ENCODE measurements at places on chromosomes 11 and 22.

- no peak for DNase-seq
Observed at GRCh38 chr11:77252555-77253270, 48.8 kb downstream of the GDPD4 start.

GRCh38 chr11:94134651-94135512 is 6.2 kb downstream of the PANX1 start:
- no peak for DNase-seq

GRCh38 chr11:102194990-102195389 is 84.7 kb downstream of the YAP1 start:
- no peak for DNase-seq

GRCh38 chr11:78370406-78371172 is 47.0 kb downstream of the GAB2 start:
- DNase-seq = no peak

- no peak for DNase-seq
Observed at GRCh38 chr11:27052668-27053067, 12.1 kb downstream of the BBOX1 start.

DNA sequence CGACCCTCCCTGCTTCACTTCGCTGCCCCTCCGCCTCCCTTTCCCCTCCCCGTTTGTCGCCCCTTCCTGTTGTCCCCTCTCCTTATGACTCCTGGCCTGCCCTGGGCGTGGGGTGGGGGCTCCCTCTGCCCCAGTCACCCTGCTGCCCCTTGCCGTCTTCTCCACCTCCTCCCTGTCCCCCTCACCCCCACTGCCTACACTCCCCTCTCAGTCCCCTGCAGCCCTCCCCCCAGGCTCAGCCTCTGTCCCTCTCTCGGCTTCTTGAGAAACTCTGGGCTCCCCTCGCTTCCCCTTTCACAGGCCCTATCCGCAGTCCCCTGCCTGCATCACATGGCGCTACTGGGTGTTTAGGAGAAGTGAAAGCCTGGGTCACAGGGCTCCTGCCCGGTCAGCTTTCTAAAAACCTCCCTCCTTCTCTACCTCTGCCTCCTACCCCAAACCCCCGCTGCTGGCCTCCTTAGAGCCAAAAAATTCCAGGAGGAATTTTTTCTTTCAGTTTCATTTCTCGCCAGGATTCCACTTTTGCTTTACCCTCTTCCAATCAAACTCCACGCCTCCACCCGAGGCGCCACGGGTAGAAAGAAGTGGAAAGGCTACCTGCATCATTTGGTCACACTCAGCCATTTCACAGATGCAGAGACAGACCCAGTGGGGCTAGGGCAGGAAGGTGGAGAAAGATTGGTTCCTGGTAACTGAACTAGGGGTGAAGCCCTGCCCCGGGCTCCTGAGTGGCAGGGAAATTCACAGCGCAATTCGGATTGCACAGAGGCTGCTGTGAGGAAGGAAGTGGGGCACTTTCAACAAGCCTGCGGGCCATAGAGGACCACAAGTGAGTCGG is at the start of gene SLC15A3:
TSS of gene SLC15A3 (minus strand) at position 273 of the 838 bp plus-strand sequence. CDS start 625 bp downstream, outside the sequence.
- DNase-seq = no peak

DNA sequence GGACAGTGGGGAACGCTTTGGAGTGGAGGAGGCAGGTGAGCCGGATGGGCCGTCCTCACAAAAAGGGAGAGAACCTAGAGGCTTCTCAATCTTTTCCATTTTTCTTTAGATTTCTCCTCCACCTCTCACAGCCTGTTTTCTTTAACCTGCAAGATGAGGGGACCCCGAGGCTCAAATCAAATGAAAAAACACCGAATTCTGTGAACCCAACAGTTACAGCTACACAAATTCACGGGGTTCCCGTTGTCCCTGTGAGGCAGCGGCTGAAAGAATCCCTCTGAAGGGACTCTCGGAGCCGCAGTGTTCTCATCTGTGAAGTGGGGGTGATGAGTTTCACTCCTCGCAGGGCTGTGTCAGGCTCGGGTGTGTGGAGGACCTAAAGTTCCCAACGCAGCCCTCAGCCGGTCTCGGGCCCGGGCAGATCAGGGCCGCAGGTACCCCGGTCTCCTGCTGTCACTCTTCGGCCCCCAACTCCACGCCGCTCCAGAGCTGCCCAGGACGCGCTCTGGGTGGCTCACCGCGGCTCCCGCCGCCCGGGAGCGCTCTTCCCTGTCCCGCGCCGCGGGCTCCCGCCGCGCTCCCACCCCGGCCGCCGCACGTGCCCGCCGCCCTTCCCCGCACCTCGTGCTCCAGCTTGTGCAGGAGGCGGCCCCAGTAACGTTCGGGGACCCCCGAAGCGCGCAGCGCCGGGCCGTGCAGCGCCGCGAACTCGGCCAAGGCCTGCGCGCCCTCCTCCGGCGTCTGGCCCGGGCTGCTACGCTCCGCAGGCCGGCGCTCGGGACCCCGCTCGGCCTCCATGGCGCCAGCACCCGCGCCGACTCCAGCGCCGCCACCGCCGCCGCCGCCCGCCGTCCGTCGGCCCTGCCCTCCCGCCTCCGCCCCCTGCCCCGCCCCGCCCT is at the start of gene TTLL12:
TSS of gene TTLL12 (minus strand) at position 863 of the 899 bp plus-strand sequence. CDS start at position 798, 65 bp downstream.
- peak; percentile 64 for DNase-seq

- no peak for DNase-seq
Observed at GRCh38 chr11:32779136-32779535, 15.3 kb downstream of the CCDC73 start.

DNA sequence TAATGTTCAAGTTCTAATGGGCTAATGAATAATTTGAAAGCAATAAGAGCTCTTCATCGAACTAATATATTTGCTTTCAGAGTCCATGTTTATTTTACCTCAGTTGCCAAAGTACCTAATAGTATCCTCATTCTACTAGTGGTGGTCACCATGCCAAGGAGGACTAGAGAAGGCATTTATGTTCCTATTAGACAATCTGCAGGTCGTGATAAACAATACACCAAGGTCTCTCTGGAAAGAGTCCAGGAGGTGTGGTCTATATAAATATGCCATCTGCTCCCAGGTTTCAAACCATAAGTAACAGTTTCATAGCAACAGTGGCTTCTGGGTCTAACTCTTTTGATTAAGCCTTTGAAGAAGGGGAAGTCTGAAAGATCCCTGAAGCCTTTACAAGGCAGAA is 42.9 kb downstream of the ARFGAP3 start:
- no peak for DNase-seq

DNA sequence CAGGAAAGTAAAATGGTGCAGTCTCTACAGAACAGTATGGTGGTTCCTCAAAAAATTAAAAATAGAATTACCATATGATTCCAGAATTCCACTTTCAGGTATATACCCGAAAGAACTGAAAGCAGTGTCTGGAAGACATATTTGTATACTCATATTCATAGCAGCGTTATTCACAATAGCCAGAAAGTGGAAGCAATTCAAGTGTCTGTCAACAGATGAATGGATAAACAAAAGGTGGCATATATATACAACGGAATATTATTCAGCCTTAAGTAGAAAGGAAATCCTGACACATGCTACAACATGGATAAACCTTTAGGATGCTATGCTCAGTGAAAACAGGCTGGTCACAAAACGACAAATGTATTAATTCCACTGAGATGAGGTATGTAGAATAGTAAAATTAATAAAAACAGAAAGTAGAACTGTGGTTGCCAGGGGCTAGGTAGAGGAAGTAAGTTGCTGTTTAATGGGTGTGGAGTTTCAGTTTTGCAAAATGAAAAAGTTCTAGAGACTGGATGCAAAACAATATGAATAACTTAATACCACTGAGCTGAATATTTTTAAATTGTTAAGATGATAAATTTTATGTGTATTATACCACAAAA is 14.5 kb downstream of the SAA1 start:
- no peak for DNase-seq

- DNase-seq = no peak
Observed at GRCh38 chr11:45692808-45693453, 27.5 kb upstream of the CHST1 start.

- no peak for DNase-seq
Observed at GRCh38 chr11:130544266-130544665, 95.8 kb downstream of the ADAMTS15 start.

DNA sequence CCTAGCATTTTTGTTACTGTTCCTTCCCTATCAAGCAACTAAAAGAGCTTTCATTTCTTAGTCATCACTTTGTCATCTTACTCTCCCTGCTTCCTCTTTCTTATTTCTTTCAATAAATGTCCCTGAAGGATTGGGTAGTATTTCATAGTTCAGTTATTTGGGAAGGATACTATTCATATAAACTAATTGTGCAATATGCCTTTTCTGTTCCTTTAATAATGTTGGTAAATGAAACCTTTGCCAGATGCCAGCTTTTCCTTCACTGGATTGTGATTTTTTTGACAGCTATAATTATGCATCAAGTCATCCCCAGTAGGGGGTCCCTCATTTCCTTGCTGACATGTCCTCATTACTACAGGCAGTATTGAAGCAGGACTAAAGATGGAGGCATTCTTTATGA is 101.7 kb downstream of the ATM start:
- no peak for DNase-seq

DNA sequence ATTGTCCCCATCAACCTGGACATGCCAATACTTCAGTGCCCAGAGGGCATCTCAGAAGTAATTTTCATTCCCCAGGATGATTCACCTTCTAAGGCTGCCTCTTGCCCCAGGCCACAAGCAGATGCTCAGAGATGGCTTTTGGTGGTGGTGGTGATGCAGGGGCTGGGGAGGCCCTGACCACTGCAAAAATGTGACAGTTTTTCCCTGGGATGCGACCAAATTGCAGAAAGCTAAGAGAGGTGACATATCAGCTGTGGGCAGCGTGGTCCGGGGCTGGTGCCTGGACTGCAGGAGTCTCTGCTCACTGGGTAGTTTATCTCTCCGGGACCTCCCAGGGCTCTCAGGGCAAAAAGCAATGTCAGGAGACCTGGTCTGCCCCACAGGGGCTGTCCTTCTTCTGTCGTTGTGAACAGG is 39.7 kb upstream of the ACCSL start:
- DNase-seq = no peak

DNA sequence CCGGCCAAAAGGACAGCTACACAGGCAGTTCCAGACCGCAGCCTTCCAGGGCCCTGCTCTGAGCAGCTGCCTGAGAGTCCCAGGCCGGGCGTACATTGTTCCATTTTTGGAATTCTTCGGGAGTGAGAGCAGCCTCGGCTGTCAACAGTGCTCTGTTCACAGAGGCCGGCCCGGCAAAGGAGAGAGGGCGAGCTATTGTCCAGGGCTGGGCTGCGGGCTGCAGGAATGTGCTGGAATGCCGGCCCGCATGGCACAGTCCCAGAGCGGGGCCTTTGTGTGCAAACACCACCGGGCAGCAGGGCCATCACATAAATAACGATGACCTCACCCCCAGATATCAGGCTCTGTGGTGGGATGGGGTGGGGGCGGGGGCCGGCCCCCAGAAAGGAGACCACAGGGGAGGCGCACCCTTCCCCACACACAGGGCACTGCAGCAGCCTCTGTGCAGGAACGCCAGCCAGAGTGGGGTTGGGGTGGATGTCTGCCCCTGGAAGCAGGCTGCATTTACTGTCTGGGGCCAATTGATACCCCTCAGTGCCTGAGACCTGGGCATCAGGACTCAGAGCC is 15.8 kb downstream of the LINC01488 start:
- no peak for DNase-seq

GRCh38 chr11:104151404-104152204 is 12.3 kb downstream of the PDGFD start:
- DNase-seq = no peak

- no peak for DNase-seq
Observed at GRCh38 chr22:40678493-40679248, 613 bp upstream of the MCHR1 start.
